ENCODE measurements at places on chromosomes 6 and 20.

DNA sequence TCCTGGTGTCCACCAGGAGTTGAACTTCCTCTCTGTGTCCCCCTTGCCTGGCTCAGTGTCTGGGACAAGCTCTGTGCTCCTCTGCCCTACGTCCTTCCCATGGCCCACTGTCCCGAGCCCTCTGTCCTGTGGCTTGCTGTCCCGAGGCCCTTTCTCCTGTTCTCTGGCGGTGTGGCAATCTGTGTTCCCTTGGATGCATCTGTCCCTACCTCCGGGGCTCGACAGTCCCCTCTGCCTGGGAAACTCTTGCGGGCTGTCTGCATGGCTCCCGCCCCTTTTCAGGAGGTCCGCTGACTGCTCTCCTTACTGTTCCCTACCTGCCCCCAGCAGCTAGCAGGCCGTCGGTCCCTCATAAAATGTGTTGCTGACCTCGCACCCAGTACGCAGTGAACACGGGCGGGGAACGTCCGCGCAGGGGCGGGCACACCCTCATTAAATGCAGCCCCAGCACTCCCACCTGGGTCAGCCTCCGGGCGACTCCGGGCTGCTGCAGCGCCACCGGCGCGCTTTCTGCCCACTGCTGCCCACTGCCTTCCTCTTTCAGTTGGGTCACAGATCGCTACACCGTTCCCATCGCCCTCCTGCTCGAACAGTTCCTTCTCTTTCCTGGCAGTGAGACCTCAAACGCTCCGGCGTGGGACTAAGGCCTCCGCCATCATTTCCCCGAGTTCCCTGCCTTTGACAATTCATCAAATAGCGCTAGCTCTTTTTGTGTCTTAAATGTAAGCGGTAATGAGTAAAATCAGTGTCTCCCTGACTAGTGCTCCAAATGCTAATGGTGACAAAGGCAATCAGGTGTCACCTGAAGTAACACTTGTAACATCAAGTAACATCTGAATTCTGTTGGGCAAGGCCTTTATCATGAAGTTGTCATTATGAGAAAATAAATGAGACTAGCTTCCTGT, 60.5 kb downstream of the RSPH3 start:
- no peak for DNase-seq

- no peak for DNase-seq
Measured at GRCh38 chr6:21383450-21384085, 210.0 kb upstream of the SOX4 start.

DNA sequence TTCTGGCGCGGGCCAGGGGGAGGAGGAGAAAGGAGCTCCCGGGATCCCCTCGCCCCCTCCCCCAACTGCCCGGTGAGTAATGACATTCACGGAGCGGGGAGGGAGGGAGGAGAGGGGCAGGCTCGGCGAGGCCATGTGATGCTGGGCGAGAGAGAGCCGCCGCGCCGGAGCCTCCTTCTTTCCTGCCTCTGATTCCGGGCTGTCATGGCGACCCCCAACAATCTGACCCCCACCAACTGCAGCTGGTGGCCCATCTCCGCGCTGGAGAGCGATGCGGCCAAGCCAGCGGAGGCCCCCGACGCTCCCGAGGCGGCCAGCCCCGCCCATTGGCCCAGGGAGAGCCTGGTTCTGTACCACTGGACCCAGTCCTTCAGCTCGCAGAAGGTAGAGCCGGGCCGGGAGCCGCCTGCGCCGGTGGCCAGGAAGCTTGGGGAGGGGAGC, at the start of gene GDAP1L1:
Gene GDAP1L1 (plus strand): TSS at position 178 of the 441 bp plus-strand sequence. CDS start 27 bp downstream, at position 205.
- DNase-seq = no peak

DNA sequence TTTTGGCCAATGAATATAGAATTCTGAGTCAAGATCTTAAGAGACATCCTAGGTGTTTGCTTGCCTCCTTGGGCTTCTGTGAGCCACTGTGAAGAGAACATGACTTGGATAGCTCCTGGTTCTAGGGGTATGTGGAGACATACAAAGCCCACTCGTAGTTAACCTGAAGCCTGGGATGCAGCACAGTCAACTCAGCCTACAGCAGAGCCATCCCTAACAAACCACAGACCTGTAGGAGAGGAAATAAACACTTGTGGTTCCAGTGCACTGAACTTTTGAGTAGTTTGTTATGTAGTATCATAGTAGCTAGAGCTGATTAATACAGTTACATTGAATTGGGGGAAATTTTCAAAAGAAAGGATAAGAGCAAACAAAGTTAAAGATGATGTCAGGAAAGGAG, 474.4 kb upstream of the HSF2 start:
- no peak for DNase-seq

DNA sequence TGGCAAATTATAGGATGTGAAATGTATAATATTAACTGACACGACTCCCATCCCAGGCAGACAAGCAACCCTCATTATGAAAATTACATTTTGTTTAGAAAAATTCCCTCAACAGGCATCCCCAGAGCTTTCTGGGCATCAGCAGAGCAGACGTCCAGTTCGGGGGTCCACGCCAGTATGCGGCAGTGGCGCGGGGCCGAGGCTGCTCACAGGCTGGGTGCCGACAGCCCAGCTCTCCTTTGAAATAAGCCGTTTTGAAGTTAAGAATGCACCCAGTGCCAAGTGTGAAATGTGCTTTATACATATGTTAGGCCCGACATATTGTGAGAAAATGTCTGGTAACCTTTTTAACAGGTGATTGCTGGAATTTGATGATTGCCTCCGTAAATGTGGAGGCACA, 50.4 kb downstream of the RPP40 start:
- DNase-seq = no peak

DNA sequence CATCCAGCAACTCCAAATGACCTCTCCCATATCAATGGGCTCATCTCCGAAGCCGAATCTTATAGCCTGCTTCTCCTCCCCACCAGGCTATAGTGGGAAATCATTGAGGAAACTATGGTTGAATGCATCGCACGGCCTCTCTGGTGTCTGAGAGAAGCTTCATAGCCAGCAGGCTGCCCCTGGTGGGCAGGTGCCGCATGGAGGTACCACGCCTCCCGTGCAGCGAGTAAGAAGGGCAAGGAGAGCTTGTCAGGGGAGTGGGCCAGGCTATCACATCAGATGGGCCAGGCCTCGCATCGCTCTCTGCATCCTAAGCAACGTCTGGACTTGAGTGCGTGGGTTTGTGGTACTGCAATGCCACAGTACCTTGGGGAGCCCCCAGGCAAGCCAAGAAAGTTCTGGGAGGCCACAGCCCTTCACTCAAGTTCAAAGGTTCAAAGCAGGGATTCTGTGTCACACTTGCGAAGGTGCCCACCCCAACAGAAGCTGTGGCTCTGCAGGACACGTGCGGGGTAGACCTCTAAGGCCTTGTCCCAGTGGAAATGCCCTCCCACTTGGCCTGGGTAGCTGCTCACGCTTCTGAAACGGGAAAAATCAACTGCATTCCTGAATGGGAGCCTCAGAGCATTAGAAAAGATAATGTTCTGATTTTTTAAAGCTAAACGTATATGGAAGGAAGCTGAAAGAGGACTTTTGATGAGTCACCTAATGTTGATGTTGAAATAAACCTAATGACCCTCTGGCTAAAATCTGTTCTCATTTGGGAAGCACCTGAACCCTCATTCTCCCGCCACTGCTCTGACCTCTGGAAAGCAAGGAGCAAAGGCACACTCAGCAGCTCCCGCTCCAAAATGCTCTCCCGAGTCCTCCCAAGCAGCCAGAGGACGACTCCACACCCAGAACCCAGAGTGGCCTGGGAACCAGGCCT, 8.4 kb upstream of the IRF4 start:
- DNase-seq = no peak

- DNase-seq = no peak
Measured at GRCh38 chr6:583635-584034, 73.3 kb downstream of the HUS1B start.

DNA sequence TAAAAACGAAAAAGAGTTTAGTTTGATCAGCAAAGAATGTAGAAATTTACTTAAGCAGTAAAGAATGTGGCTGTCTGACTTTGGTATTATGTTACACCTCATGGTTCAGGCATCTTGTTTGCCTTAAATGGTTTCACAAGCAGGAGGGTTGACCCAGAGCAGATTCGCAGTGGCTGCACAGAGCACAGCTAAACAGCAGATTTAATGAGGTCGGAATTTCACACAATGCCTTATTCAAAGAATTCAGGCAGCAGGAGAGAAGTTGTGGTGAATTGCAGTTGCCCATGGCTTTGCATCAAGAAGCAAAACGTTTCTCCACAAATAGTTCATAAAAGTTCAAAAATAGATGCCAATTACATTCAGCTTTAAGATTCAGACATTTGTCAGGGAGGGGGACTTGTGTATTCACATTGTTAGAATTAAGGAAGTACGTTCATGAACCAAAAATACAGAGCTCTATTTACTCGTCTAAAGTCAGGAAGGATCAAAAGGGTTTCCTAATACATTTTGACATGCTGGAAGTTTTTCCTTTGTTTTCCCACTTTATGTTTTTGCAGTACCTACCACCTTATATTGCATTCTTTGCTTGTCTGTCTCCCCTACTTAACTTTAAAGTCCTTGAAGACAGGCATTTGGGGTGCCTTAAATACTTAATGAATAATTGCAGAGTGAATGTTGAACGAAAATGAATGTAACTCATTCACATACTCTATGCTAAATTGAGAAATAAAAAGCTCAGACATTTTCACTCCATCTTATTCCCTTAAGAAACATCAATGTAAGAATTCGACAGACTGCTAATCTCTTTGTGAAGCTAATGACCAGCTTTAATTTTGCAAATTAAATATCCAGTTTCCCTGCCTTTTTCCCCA, 1163.6 kb upstream of the CITED2 start:
- no peak for DNase-seq

DNA sequence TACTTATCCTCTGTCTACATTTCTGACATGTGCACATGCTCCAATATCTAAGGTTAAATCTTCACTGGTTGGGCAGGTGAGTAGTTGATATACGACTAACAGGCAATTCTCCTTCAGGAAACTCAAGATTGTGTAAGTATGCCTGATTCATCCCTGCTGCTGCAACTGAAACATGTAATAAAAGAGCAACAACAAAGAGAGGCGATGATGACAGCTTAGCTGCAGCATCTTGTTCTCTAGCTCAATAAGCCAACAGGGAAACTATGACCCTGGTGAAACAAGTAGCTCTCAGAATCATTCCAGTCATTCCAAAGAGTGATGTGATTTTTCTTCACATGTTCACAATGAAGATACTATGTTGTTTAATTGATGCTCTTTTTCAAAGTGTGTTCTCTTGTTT, 74.4 kb downstream of the ELOVL4 start:
- DNase-seq = no peak

- DNase-seq = no peak
Measured at GRCh38 chr6:7075341-7076000, 32.3 kb upstream of the RREB1 start.

Data from stimulated activated CD8-positive, alpha-beta memory T cell treated with anti-CD3 and anti-CD28 coated beads, Interleukin-2, amount 100 ng/mL, for 1 hour (primary cell).